ENCODE measurements at places on chromosomes 6 and 20.

- peak; percentile 30 for DNase-seq
These were observed 606 bp downstream of the ID4 start for GRCh38 chr6:19837511-19838441.

GRCh38 chr20:45503403-45503802 lies 12.0 kb downstream of the SPINT3 start:
- no peak for DNase-seq

DNA sequence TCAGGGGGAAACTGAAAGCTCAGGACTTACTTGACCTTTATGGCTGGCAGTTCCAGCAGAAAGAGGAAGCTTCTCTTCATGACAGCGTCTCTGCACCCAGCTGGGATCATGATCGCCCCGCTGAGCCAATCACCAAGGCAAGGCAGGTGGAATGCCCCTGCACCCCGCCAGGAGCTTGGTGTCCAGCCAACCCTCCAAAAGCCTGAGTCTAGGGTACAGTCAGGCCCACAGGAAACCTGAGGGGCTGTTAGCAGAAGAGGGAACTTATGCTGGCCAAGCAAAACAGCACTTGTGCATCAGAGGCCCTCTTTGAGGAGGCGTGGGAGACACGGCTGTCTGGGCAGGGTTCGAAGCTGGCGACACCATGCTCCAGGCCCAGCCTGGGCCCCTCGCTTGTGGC lies 188.3 kb upstream of the GMDS start:
- DNase-seq, result no peak

- DNase-seq, result no peak
These were observed 175.1 kb downstream of the JARID2 start for GRCh38 chr6:15420959-15421438.

DNA sequence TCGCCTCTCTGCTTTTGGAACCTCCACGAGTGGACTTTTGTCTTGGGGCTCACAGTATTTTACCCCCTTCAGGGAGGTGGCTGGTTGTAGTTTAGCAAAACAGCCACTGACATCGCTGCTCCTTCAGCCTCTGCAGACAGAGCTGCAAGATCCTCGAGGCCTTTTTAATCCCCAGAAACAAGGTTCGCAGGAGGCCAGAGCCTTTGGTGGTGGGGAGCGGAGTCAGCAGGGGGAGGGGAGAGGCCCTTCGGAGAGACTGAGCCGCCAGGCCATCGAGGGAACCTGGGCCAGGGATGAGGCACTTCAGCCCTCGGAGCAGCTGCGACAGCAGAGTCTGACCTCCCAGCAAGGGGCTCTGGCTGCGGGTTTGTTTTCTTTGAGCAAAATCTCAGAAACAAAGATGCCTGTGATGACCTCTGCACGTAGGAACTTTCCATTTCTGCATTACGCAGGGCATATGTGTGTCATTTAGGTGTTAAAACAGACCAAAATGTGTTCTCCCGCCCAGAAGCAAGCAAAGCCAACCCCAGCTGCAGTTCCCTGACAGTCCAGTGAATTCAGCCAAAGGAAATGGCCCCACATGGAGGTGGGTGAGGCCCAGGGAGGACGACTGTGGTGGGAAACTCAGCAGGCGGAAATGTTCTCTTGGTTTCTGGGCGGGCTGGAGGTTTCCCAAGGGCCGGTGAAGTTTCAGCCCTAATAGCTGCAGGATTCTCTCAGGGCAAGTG lies 171.2 kb upstream of the SULF2 start:
- no peak for DNase-seq

- DNase-seq, result no peak
These were observed 29.5 kb downstream of the ARFGEF2 start for GRCh38 chr20:48951041-48951440.

DNA sequence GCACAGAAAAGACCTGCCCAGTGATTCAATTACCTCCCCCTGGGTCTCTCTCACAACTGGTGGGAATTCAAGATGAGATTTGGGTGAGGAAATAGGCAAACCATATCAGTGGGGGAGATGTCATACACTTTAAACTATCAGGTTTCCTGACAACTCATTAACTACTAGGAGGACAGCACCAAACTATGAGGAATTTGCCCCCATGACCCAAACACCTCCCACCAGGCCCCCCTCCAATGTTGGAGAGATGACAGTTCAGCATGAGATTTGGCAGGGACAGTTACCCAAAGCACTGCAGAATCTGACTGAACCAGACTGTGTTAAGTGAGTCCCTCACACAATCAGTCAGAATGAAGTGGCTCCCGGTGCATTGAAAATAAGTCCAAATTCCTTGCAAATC lies 148.0 kb downstream of the TTLL2 start:
- DNase-seq, result no peak
